ENCODE measurements at places on chromosomes 12 and 14.
A peak's percentile ranks its signal among the peaks of the same experiment; 100 is the strongest.

- DNase-seq: no peak
These were observed 5.1 kb downstream of the MCRS1 start for GRCh38 chr12:49562831-49563230.

GRCh38 chr12:57330992-57331391 lies 80.0 kb upstream of the STAC3 start:
- no peak for DNase-seq

DNA sequence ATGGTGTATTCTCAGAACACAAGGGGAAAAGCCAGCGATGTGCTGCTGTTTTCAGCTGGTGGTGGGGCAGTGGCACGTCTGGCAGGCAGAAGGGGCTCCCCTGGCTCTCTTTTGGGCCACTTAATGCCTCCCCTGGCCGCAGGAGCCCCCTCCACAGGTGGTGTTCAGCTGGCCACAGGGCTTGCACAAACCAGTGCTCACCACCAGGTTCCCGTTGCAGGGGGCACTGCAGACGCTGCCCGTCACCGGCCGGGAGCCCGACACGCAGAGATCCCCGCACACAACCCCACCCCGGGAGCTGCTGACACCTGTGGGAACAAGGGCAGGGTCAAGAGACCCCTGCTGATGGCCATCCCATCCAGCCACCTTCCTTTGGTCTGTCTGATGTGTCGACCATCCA lies 6.7 kb downstream of the KRT83 start:
- DNase-seq: no peak

DNA sequence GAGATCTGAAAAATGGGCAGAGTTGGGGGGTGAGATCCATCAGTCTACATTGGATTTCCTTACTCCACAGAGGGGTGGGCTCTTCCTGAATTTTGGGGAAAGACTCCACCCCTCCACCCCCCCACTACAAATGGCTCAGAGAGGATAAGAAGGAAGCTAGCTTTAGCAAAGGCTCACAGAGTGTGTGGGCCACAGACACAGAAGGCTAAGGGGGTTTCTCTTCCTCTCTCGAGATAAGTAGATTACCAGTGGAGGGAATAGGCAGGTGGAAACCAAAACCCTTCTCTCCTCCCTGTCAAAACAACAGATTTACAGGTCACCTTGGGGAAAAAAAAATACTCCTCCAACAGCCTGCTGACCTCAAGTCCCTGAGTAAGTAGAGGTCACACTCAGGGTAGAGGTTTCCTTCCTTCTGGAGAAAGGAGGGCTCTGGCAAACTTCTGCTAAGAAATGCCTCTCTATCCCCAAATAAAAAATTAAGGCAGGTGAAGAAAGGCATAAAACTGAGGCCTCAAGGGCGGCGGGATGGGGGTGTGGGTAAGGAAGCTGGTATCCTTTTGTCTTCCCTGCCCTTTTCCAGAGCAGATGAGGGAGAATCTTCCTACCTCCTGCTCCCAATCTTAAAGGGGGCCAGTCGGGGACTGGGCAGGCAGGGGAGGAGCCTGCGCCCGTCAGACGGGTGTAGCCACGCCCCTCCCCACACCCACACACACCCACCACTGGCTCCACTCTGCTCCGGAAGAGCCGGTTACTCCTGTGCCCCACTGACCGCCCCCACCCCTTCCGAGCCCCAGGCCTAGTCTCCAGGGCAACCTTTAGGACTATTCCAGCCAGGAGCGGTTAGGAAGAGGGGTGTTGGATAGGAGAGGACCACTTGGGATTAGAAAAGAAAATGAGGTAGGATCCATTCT lies 1.9 kb upstream of the BAZ2A start:
- peak; percentile 72 for DNase-seq

DNA sequence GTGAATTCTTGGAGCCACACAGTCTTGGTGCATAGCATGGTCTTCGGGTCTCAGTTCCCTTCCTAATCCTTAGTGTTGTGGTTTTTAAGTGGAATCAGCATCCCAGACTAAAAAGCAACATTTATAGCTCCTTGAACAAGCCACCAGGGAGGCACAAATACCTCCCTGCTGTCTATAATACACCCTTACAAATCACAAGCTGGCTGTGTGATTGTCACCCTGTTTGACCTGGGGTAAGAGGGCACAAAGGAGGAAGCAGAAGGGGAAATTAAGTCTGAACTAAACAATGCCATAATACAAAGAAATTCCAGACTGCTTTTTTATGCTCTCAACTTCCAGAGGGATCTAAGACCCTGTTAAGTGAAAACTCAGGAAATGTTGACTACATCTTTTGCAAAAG lies 7.7 kb upstream of the MMP19 start:
- DNase-seq: no peak

DNA sequence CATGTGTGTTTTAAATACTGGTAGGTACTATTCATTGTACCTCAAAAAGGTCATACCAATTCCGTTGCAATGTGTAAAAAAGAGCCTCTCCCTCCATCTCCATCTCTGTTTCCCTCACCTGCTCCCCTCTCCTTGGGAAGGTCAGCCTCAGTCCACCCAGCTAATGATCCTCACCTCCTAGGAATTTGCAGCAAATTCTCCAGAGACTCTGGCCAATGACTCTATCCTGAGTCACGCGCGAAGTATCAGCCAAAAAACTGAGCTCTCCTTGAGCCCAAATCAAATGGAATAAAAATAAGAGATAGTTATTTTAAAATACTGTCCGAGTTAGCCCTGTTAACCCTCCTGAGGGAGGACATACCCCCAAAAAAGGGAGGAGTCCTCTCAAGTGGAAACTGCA lies 148.4 kb downstream of the DPF3 start:
- no peak for DNase-seq

Measured in activated naive CD4-positive, alpha-beta T cell treated with anti-CD3 and anti-CD28 coated beads, Interleukin-2, amount 10 ng/mL, durations not matched to agents 7 days and 5 days (primary cell).